ENCODE measurements at places on chromosomes 1 and 21.
A peak's percentile ranks its signal among the peaks of the same experiment; 100 is the strongest.

DNA sequence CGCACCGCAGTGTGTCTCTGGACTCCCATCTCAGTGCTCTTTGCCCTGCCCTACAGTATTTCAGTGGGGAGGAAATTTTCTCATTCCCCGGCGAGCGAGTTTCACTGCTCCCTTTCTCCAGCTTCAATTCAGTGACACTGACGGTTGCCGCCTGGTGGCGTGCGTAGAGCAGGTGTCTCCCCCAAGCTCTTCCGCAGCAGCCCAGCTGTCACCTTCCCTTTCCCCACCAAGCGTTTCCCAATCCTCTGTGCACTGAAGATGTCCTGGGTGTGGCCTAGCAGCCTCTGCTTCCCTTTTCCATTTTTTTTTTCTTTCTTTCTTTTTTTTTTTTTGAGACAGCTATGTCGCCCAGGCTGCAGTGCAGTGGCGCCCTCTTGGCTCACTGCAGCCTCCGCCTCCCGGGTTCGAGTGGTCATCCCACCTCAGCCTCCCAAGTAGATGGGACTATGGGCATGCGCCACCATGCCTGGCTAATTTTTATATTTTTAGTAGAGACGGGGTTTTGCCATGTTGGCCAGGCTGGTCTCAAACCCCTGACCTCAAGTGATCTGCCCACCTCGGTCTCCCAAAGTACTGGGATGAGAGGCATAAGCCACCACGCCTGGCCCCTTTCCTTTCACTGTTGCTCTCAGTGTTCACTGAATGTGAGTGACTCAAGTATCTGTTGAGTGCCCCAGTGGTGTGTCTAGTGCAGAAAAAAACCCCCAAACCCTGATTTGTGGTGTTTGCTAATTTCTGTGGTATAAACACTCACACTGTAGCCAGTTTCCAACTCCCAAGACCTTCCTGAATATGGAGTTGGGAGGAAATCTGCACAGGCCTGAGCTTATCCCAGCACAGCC, 30.1 kb downstream of the TNFRSF1B start:
- no peak for DNase-seq

- peak; percentile 71 for DNase-seq
Observed at GRCh38 chr1:228013131-228013934, 6.5 kb downstream of the WNT3A start.

DNA sequence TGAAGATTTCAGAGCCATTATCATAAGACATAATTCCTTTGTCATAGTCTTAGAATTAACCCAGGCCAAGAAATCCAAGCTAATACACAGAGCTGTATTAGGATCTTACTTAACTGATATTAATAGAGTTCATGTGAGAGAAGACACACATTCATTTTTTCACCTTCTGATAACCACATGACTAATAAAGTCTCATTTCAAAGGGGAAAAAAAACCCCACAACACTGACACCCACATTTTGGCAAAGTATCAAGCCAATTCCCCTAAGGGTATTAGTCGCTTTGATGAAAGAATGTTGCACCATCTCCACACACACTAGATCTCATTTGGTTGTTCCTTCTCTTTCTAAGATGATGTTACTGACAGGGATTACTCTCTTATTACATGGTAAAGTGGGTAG, 344.4 kb upstream of the ESRRG start:
- DNase-seq: no peak

DNA sequence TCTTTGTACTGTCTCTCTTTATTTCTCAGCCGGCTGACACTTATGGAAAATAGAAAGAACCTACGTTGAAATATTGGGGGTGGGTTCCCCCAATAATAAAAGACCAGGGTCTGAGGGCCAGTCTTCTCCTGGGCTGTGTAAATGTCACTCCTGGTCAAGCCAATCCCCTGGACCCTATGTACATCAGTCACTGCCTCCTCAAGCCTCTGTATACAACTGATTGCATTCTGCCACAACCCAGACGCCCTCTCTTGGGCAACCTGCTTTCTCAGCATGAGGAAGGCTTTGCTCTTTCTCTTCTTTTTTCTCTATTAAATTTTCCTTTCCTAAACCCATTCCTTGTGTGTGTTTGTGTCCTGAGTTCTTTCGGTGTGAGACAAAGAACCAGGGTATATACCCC, 84.1 kb upstream of the SERBP1 start:
- DNase-seq: no peak

DNA sequence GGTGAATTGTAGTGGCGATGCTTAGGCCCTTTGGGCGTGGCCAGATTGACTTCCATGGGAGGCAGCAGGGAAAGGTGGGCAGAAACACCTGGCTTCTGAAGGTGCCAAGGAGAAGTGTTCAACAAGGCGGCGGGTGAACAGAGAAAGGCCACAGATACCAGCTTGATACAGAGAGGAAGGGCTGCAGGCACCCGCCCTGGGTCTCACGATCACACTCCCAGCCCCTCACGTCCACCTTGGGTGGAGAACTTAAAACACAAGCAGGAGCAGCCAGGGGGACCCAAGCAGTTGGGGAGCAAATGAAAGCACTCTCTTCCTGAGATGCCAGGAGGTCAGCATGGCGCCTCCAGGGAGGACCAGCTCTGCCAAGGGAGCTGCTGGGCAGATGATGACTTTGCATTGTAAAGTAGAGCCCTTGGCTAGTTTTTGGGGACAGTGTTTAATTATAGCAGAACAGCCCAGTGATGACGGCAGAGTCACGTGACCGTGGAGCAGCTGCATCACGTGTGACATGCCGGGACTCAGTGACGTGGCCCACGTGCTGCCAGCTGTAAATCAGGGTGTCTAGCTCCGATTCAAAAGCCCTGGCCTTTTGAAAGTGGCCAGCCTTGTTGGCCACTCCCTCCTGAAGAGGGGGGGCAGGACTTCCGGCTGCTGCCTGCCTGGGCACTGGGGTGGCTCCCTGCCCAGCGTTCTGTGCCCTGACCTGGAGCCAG, 19.0 kb downstream of the SLC37A1 start:
- DNase-seq: peak; percentile 34

DNA sequence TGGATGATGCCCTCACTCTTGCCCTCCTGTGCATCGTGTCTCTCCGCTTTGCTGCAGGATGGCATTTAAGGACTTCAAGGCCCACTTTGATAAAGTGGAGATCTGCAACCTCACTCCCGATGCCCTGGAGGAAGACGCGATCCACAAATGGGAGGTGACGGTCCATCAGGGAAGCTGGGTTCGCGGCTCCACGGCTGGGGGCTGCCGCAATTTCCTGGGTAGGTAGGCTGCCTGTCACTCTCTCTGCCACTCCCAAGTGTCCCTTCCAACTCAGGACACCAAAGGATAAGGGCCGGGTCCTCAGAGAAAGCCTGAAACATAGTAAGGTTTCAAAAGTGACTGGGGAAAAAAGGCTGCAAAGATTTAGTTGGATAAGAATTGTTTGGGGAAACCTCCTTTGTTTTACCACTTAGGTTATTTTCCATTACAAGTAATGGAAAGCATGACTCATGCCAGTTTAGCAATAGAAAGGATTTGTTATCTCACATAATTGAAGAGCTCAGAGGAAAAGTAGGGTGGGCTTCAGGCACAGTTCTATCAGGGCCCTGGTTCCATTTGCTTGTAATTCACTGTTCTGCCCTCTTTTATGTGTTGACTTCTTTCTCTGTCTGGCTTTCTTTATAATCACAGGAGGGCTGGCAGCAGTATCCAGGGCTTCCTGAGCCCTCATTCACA, 31.9 kb downstream of the CAPN9 start:
- peak; percentile 21 for DNase-seq

- no peak for DNase-seq
Observed at GRCh38 chr1:228321895-228322294, 84.7 kb downstream of the TRIM11 start.
